Stimulated activated CD4-positive, alpha-beta T cell treated with anti-CD3 and anti-CD28 coated beads, Interleukin-12 subunit alpha, Interleukin-12 subunit beta, amount 100 ng/mL, for 48 hours (primary cell): ENCODE measurements at places on chromosomes 11 and 22.

DNA sequence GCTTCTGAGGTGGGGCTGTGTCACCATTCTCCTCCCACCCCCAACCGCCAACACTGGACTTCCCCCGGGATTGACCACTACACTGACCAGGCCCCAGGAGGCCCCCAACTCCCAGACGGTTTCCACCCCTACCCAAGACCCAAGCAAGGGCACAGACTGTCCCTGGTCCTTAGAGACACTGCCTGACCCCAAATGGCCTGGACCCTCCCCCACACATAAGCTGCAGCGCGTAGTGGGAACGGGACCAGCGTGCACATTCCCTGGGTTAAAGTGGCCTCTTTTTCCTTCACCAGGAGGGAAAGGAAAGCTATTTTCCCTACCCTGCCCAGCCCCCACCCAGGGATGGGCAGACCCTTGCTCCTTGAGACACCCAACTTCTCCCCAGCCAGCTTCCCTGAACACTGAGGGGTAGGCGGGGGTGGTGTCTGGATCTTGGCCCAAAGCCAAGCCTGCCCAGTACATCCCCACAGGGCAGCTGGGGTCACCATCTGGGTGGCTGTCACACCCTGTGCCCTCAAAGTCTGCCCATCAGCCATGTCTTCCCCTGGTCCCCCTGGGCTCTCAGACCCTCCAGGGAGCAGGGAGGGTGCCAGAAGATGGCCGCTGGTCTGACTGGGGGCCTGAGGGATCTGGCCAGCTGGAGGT lies 1.6 kb upstream of the MAPK12 start:
- no peak for DNase-seq

- no peak for DNase-seq
Observed at GRCh38 chr11:4164884-4165590, 70.4 kb downstream of the RRM1 start.

GRCh38 chr11:19651028-19651427 lies 61.6 kb upstream of the NAV2 start:
- no peak for DNase-seq

DNA sequence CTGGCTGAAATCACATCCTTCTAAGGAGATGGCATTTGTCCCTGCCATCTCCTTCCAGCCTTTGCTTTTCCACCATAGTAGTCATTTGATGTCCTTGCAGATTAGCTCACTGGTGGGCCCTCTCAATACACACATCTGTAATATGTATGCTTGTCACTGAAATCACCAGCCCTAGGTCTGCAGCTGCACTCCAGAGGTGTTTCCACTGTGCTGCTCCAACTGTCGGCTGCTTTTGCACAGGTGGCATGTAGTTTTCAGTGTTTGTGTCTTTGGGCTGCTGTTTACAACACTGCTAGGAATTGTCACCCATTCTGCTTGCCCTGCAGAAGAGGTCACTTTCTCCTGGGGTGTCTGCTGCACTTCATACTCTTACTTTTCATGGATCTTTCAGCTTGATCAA lies 69.0 kb upstream of the GRAMD1B start:
- no peak for DNase-seq

DNA sequence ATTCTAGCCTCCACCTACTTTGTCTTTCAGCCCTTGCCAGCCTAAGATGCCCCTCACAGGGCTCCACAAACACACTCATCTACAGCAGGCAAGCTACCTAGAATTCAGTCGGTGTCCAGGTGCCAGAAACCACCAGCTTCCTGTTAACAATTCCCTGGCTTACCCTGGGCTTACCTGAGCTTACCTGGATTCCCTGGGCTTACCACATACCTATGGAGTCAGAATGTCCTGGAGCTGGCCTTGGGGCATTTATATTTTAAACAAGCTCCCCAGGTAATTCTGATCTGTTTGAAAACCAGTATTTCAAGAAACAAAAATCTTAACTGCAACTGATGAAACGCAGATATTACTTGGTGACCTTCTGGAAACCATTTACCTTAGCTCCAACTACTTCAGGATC lies 123.6 kb downstream of the SLC1A2 start:
- DNase-seq, result no peak

DNA sequence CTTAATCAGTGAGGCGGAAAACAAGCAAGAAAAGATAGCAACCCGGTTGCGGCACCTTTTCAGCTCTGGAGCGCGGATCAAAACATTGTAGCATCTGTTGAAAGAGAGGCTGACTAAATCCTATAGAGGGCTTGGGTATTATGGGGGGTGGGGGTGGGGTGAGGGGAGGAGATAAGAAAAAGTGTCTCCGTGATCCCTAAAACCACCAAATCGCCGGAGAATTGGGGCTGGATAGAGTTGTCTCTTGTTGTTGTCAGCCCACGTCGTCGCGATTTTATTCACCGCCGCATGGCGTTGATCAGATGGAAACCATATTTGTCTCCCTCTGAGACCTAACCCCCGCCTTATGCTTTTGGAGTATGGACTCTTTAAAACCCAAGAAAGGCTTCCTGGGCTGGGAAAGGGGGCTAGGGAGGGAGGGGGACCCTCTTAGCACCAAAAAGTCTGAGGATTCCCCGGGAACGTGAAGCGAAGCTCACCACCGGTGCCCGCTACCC lies 13.0 kb downstream of the PAX6 start:
- no peak for DNase-seq

- DNase-seq, result no peak
Observed at GRCh38 chr11:59012398-59013265, 73.3 kb downstream of the GLYATL1 start.

DNA sequence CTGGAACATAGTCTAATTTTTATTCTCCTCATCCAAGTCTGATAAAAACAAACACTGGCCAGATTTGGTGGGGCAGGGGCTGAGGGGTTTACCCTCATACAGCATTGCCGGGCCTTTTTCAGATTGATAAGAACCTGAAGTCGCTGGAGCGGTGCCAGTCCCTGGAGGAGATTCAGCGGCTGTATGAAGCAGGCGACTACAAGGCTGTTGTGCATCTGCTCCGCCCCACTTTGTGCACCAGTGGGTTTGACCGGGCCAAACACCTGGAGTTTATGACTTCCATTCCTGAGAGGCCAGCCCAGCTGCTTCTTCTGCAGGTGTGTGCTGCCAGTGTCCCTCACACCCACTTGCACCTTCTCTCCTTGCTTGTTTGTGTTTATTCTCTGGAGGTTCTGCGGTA lies 55.8 kb downstream of the CABIN1 start:
- no peak for DNase-seq

- DNase-seq, result no peak
Observed at GRCh38 chr11:22730319-22730718, 63.9 kb downstream of the GAS2 start.

- DNase-seq, result no peak
Observed at GRCh38 chr11:9717719-9718118, 53.8 kb downstream of the SWAP70 start.

DNA sequence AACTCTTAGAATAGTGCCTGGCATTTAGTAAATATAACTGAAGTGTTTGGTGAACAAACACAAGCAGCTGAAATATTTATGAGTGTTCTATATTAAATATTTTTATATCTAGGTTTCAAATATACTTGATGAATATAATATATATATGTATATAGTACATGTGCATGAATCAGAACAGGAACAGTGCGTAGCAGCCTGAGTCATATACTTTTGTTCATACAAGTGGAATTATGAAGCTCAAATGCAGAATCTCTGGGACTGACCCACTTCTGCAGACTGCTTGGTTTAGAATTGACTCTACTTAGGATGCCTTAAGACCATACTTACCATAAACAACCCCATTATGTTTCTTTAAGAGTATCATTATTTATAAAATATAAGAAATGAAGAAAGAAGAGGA lies 997.8 kb upstream of the RAG2 start:
- DNase-seq, result no peak

- DNase-seq, result no peak
Observed at GRCh38 chr11:74466916-74467885, at the start of gene KCNE3. TSS of gene KCNE3 (minus strand) at chr11:74467549. CDS start at chr11:74457563, 9,986 bp downstream.

- DNase-seq, result no peak
Observed at GRCh38 chr11:41522391-41522790, 62.9 kb upstream of the LRRC4C start.

DNA sequence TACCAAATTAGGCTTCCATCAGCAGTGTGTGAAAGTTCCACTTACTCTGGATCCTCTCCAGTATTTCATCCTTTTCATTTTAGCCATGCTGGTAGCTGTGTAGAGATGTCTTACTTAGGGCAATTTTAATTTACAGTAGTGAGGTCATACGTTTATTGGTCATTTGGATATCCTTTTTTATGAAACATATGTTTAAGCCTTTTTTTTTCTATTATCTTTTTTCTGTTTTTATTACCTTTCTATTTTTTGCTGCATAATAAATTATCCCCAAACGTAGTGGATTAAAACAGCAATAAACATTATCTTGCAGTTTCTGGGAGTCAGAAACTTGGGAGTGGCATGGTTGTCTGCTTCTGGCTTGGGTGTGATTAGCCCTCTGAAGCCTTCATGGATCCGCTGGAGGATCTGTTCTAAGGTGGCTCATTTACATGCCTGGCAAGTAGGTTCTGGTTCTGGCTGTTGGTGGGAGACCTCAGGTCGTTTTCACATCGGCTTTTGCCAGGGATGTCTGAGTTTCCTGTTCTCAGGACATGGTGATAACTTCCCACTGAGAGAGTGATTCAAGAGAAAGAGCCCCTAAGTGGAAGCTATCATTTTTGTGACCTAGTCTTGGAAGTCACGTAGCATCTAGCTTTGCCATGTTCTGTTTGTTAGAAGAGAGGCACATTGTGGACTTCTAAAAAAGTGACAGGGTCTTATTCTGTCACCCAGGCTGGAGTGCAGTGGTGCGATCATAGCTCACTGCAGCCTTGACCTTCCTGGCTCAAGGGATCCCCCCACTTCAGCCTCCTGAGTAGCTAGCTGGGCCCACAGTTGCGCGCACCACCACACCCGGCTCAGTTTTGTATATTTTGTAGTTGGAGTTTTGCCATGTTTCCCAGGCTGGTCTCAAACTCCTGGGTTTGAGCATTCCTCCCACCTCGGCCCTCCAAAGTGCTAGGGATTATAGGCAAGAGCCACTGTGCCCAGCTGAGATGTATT lies 38.6 kb downstream of the PPP6R3 start:
- no peak for DNase-seq

DNA sequence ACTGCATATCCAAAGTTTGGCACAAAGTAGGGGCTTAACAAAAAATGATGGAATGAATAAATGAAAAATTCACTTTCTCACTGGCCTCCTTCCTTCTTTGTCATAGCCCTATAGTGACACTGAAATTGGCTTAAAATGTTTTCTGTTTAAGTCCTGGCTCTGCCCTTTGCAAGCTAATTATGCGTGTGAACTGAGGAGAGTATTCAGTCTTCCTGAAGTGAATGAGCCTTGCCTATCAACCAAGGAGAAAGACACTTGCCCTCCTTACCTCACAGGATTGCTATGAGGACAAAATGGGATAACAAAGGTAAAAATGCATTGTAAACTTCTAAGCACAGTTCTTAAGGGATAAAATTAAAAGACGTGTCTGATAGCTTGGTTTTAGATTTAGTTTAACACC lies 729.8 kb upstream of the ANO3 start:
- no peak for DNase-seq

DNA sequence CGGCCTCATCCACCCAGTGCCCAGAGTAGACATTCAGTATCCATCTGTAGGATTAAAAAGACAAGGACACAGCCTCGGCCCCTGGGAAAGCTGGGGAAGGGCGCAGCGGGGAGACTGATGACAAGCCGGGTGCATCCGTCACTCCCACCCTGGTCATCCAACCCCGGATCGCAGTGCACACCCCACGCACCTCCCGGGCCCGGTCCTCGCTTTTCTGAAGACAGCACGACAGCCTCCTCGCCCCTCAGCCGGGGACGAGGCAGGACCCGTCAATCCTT lies 1.1 kb downstream of the FCHSD2 start:
- DNase-seq, result no peak
